Left ventricle myocardium inferior (tissue), 1 donor: ENCODE measurements at places on chromosomes 16 and 17. TPM values are rescaled to one million over a fixed set of nuclear protein-coding genes. Genes with fewer than 3 reads are reported as not detected.

MMP2 gene
- total RNA-seq = 87.4 TPM

NHLRC4 gene
- total RNA-seq = 0.11 TPM

DNA sequence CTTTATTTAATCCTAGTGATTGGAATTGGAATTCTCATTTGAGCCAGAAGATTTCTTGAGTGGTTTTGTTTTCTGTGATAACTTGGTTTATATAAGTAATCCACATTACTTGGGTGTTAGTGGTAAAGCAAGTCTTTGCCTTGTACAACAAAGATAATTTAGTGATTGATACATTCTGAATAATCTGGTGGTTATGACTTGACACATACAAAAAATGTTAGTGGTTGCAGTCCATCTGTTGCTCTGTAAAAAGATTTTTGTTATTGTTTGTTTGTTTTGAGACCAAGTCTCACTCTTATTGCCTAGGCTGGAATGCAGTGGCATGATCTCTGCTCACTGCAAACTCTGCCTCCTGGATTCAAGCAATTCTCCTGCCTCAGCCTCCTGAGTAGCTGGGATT is 13.2 kb downstream of the OMG start:
- DNase-seq = no peak

ZNF469 gene
- 0.74 TPM for total RNA-seq

DNA sequence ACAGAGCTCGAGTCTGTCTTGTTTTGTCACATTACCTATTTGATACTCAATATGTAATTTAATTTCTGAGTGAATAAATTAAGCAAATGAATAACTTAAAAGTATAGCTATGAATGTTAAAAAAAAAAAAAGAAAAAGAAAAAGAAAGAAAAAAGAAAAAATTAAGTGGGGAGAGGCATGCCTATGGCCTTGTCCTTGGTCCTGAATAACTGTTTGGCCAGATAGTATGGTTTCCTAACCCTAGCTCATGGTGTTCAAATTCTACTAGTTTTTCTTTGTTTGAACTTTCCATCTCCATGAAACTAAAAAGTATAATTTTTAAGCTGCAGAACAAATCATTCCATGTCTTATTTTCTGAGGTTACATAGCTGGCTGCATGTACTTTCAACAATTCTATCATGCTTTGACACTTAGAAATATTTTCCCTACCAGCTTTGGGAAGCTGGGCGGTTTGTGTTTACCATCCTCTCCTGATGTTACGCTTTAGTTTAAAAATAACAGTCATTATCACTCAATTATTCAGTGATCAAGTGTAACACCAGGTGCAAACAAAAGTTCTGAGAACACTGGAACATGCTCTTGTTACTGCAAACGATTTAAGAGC is 31.8 kb downstream of the TOX3 start:
- no peak for DNase-seq
